Caki2 (cell line): ENCODE measurements at places on chromosomes 2 and 18. TPM values are rescaled to one million over a fixed set of nuclear protein-coding genes. Genes with fewer than 3 reads are reported as not detected.

Gene TXNDC2
- total RNA-seq, result 0.23 TPM in 1 of 2 replicates, not detected in the other

Gene CD207
- total RNA-seq, result not detected in 2 replicates

Gene HJURP
- total RNA-seq, result 33.9 and 34.9 TPM in 2 replicates

Gene TBR1
- not detected in 2 replicates for total RNA-seq

Gene VIT
- total RNA-seq, result 0.98 TPM in 1 of 2 replicates, not detected in the other

Gene HS6ST1
- total RNA-seq, result 23.8 and 58.9 TPM in 2 replicates

Gene ABCG5
- total RNA-seq, result 0.14 TPM in 1 of 2 replicates, not detected in the other

Gene ST3GAL5
- 17.5 and 19.2 TPM in 2 replicates for total RNA-seq

Gene YWHAQ
- 496 and 587 TPM in 2 replicates for total RNA-seq

Gene RGPD4
- total RNA-seq, result not detected in 2 replicates

Gene CPS1
- 0.23 and 0.95 TPM in 2 replicates for total RNA-seq

Gene ANKRD62
- total RNA-seq, result 0.61 TPM in 1 of 2 replicates, not detected in the other

Gene IL1RL2
- not detected in 2 replicates for total RNA-seq

Gene GAL3ST2
- total RNA-seq, result not detected in 2 replicates

Gene LONRF2
- 3.6 and 4.7 TPM in 2 replicates for total RNA-seq

Gene CNTNAP5
- total RNA-seq, result not detected in 2 replicates

Gene LAMA3
- 19.2 and 26.7 TPM in 2 replicates for total RNA-seq

Gene SETBP1
- total RNA-seq, result 0.38 and 0.51 TPM in 2 replicates

Gene C2orf80
- not detected in 2 replicates for total RNA-seq

Gene ZNF396
- total RNA-seq, result 1.3 and 2.7 TPM in 2 replicates

Gene REEP1
- 0.12 and 0.20 TPM in 2 replicates for total RNA-seq

Gene TMEM198
- 4.5 and 9.3 TPM in 2 replicates for total RNA-seq

Gene NRP2
- 60.0 and 69.1 TPM in 2 replicates for total RNA-seq

Gene KCNE4
- not detected in 2 replicates for total RNA-seq

Gene ACYP2
- total RNA-seq, result 15.3 and 20.2 TPM in 2 replicates

Gene BMP10
- total RNA-seq, result not detected in 2 replicates

Gene BUB1
- 76.6 and 93.2 TPM in 2 replicates for total RNA-seq

Gene SP5
- 0.26 and 1.8 TPM in 2 replicates for total RNA-seq

Gene NAT8
- total RNA-seq, result not detected in 2 replicates

Gene STPG4
- 0.37 and 3.2 TPM in 2 replicates for total RNA-seq

Gene PDE1A
- total RNA-seq, result not detected in 2 replicates

Gene RTTN
- total RNA-seq, result 1.1 and 1.7 TPM in 2 replicates

Gene NMS
- total RNA-seq, result not detected in 2 replicates

Gene C1QL2
- total RNA-seq, result not detected in 2 replicates

Gene ATG4B
- total RNA-seq, result 68.3 and 77.2 TPM in 2 replicates

Gene DPP4
- 22.0 and 37.5 TPM in 2 replicates for total RNA-seq

Gene ZEB2
- total RNA-seq, result 1.2 and 1.7 TPM in 2 replicates

Gene GCG
- not detected in 2 replicates for total RNA-seq

Gene SEPTIN10
- 57.1 and 76.8 TPM in 2 replicates for total RNA-seq

Gene SPDYA
- total RNA-seq, result 0.10 TPM in 1 of 2 replicates, not detected in the other

Gene ALPI
- total RNA-seq, result not detected in 2 replicates

Gene SLC39A10
- total RNA-seq, result 27.1 and 31.9 TPM in 2 replicates

Gene TSPYL6
- not detected in 2 replicates for total RNA-seq

Gene RAB17
- total RNA-seq, result 0.20 TPM in 1 of 2 replicates, not detected in the other
